ENCODE measurements at places on chromosomes 1 and 21.

- DNase-seq, result no peak
These were observed 26.0 kb upstream of the AGO1 start for GRCh38 chr1:35856964-35857363.

- DNase-seq, result no peak
These were observed 69.8 kb upstream of the TRABD2B start for GRCh38 chr1:48066936-48067335.

- DNase-seq, result no peak
These were observed 686 bp upstream of the ZNF281 start for GRCh38 chr1:200410566-200410878.

GRCh38 chr1:203714446-203714845 lies 50.5 kb upstream of the LAX1 start:
- DNase-seq, result no peak

DNA sequence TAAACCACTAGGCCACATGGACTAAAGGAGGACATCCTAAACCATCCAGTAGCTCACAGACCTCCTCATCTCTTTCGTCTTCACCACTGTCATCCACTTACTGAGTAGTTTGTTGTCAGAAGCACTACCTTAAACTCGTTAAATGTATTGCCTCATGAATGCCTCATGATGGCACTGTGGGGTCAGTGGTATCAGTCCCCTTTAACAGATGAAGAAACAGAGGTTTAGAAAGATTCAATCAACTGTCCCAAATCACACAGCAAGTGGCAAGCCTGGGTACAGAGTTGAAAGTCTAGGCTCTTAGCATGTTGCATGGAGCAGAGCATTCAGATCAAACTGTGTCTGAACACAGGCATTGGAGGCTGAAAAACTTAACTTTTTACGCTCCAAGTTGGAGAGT lies 183.6 kb upstream of the KIAA0040 start:
- DNase-seq, result no peak

DNA sequence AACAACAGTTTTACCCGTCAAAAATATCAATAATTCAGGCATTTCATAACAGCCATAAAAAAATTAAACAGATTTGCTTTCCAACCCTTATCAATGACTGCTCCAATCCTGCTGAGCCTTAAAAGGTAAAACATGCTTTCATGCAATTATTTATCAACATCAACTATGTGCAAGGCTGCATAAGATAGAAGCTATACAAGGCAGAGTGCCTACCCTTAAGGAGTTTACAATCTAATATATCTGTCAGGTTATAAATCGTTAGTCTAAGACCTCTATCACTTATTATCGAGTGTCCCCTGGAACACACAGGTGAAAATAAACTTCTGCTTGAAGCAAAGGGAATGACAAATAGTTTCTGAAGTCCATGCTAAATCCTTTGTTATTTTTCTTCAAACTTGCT lies 1.8 kb downstream of the ERRFI1 start:
- DNase-seq, result no peak

- no peak for DNase-seq
These were observed 65.9 kb downstream of the TM2D1 start for GRCh38 chr1:61659061-61659460.

GRCh38 chr21:28431527-28432200 lies 561.0 kb downstream of the LTN1 start:
- DNase-seq, result no peak

DNA sequence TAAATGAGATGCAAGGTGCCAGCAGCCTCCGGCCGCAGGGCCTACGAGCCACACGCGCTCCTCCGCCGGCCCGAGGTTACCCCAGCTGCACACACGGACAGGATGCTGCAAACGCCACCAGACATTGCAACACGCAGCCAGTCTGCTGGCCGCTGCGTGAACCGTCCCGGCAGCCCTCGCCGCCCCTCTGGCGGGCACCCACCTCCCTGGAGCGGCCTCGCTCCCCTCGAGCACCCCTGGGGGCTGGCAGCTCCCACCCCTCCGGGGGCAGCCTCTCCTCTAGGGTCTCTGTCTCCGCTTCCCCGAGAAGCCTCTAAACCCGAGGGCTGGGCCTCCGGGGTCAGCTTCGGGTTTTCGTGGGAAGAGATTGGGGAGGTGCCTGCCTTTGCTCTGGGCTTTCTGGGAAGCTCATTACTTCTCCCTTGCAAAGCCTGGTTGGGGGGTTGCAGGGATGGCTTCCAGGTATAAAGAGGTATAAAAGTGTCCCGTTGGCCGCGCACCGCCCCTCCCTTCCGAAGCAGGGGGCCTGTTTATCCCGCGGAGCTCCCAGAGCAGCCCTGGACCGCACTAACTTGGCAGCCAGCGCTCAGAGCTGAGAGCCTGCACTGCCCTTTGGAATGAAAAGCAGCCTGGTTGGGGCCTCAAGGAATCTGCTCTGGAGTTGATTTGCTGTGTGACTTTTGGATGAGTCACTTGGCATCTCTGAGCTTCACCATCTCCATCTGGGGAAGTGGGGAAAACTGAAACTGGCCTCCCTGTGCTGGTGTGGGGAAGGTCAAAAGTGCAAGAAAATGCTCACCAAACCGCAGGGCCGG lies 21.8 kb downstream of the DHRS3 start:
- DNase-seq, result no peak

GRCh38 chr21:34808569-34809204 lies 139.9 kb downstream of the CLIC6 start:
- no peak for DNase-seq

GRCh38 chr1:203547147-203547546 lies 53.2 kb downstream of the OPTC start:
- no peak for DNase-seq

- no peak for DNase-seq
These were observed 57.7 kb downstream of the UBE2T start for GRCh38 chr1:202283991-202284390.

- DNase-seq, result no peak
These were observed 5.8 kb downstream of the TTC22 start for GRCh38 chr1:54795356-54795665.

GRCh38 chr1:92756537-92756936 lies 28.4 kb downstream of the EVI5 start:
- no peak for DNase-seq

DNA sequence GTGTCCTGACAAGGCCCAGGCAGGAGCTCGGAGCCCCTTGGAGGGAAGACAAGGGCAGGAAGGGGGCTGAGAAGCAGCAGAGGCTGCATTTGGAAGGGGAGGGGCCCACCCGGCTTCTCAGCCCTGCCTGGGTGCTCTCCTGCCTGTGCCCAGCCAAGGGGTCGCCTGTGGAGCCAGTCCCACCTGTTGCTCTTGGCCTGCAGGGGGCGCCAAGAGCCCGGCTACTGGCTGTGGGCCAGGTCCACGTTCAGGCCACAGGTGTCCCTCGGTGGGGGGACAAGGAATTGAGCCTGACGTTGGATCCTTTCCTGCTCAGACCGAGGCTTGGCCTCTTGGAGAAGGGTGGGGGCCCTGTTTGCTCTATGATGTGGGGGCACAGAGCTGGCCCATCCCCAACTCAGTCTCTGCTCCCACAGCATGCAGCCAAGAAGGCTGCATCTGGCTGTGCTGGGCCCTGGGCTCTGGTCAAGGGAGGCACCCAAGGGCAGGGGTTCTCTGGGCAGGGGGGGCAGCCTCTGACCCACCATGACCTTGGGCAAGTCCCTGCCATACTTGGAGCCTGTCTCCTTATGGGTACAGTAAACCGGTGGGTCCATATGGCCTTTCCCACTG lies 10.9 kb downstream of the WNT4 start:
- DNase-seq, result no peak
